CD4-positive, CD25-positive, alpha-beta regulatory T cell (primary cell): ENCODE measurements at places on chromosomes 2 and 18.

GRCh38 chr18:59876310-59876626, 23.5 kb upstream of the PMAIP1 start:
- DNase-seq, result no peak

GRCh38 chr2:177338177-177338721, 54.3 kb upstream of the AGPS start:
- DNase-seq, result no peak

- DNase-seq, result no peak
Observed at GRCh38 chr2:166485558-166486178, 8.4 kb downstream of the SCN7A start.

- no peak for DNase-seq
Observed at GRCh38 chr2:216066230-216066629, 15.4 kb downstream of the PECR start.

DNA sequence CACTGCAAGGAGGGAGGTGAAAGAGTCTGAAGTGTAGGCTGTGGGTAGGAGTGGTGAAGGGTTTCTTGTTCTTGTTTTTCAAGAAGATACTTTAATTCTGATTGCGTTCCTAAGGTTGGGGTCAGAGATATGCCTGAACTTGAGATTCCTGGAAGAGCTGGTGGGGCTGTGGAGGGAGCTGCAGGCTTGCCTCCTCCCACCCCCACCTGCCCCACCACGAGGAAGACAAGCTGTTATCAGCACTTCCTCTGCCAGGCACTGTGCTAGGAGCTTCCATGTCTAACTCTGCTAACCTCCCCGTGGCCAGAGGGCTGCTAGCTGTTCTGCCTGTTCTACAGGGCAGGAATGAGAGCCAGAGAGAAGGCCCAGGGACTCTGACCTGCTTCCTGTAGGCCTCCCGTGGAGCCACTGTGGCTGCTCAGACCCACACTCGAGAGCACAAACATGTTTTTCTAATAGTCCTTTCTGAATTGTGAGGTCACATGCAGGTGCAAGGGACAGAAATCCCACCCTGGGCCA, 13.7 kb downstream of the ANKRD23 start:
- no peak for DNase-seq

GRCh38 chr2:122136056-122136455, 380.6 kb downstream of the TSN start:
- DNase-seq, result no peak

GRCh38 chr2:62473246-62473827, 32.7 kb downstream of the TMEM17 start:
- DNase-seq, result no peak

DNA sequence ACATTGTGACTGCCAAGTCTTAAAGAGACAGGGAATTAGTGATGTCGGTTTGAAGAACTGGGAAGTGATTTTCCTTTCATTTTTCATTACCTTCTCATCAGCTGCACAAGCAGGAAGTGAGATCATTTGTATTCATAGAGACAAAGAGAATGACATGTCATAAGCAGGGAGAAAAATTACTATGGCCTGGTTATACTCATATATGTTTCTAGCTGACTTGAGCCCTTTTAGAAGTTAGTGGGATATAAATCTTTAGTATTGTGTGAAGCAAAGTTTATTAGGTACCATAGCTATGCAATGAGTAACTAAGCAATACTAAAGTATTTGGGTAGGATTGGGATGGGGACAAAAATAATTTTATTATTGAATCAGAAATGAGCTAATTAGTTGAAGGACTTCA, 284.1 kb downstream of the PID1 start:
- no peak for DNase-seq

- DNase-seq, result peak; percentile 45
Observed at GRCh38 chr2:168336786-168337388, 89.5 kb upstream of the STK39 start.

DNA sequence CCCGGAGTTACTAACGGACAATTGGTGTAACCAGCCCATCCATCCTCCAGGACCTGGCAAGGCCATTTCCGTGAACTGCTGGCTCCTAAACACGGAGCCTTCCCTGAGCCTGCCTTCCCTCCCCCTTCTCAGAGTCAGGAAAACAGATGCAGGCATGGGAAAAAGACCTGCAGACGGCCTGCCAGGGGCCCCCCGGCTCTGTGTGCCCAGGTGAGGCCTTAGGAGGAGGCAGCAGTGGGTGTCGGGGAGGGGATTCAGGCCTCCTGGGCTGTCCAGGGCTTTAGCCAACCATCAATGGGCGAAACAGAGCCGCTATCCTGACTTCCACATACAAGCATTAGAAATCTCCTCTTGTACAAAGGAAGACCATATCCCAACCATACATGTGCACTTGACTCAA, 68.3 kb upstream of the BOD1L2 start:
- no peak for DNase-seq

DNA sequence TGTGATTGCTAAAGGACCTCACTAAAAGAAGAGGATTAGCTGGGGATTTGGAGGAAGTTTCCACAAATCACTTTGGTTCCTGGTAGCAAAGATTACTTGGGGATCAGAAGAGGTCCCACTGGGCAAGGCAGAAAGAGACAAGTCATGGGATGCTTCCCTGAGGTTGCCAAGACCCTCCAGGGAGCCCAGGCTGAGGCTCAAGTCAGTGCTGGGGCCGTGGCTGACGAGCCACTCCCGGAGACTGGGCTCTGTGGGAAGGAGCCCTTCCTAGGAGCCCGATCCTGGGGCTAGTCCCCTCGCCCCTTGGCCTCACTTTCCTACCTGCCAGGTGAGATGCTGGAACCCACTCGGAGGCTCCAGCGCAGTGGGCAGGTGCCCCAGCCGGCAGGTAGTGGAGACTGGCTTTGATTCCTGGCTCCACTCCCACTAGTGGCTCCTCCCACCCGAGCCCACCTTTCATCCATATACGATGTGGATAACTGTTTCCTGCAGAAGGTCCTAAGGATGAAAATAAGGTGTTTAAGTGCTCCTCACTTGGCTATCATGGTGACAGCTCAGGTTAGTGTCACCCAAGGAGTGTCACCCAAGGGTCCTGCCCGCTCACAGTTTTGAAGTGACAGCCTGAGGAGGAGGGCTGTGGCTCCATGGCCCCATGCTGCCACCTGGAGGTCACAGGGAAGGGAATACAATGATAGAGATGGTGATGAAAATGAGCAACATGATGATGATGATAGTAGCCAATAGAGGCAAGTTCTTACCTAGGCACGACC, 100.5 kb downstream of the CAPN13 start:
- DNase-seq, result peak; percentile 48
